NCI-H2081 treated with DMSO at 0.1 percent for 48 hours (cell line): ENCODE measurements at places on chromosomes 3 and 15.

- no peak for DNase-seq
These were observed 37.5 kb downstream of the EPHB1 start for GRCh38 chr3:134832585-134832984.

DNA sequence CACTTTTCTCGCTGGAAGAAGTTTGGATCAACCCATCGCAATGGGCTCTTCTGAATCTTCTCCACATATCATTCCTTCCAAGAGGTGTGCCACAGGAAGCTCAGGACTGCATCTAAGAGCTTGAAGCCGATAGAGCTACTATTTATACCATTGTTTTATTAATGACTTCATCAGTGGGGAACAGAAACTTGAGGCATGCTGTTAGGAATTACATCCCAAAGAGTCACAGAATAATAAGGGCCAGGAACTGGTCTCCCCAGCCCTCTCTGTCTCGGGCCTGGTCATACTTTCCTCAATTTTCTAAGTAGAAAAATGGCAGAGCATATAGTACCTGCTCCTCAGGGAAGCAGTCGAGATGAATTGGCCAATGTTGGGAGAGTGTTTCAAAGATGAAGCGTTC lies 16.9 kb upstream of the C15orf61 start:
- no peak for DNase-seq

GRCh38 chr3:65948841-65949573 lies 89.7 kb downstream of the MAGI1 start:
- DNase-seq = no peak

DNA sequence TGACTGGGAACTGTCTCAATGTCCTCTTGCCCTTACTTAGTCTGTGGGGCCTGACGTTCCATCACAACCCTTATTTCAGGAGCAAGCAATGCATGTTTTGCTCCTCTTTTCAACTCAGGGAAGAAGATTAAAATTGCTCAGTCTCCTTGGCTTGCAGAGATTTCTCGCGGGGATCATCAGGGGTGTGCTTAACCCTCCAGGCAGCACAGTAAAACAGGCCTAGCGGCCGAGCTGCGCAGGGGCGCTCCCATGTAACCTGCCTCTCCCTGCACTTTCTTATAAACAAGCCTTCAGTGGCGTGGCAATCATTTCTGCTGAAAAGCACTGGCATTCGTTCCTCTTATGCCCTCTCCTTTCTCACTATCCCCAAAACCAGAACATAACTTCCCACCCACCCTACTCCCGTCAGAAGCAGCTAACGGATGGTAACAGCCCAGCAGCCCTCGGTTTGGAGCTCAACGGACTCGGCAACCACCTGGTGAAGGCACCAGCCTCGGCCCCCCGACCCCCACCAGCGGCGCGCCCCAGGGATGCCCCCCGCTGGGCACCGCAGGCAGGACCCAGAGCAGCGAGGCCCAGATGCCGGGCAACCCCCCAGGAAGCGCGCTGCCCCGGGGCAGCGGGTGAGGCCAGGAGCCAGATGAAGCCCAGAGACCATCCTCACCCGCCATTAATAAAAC lies 1.1 kb downstream of the MCF2L2 start:
- no peak for DNase-seq

DNA sequence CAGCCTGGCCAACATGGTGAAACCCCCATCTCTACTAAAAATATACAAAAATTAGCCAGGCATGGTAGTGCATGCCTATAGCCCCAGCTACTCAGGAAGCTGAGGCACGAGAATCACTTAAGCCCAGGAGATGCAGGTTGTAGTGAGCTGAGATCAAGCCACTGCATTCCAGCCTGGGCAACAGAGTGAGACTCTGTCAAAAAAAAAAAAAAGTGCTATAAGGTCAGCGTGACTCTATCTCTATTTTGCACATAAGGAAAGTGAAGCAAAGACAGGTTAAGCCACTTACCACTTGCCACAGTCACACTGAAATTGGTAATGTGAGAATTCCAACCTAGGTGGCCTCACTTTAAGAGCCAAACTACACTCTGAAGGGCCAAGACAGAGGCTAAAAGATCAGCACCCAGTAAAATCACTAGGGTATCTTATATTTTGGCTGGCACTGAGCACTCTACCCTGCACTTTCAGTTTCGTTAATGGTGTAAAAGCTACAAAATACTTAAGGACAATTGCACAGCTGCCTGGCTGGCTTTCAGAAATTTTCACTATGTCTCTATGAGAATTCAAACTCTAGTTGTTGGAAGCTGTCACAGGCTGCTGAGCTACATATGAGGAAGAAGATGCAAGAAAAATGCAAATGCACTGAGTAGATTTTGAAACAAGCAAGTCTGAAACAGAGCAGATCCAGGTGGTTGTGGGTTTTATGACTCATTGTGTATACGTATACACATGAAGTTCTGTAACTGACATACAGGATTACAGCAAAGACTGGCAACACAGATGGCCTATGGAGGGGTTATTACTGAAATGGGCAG lies 32.7 kb downstream of the TRANK1 start:
- no peak for DNase-seq

DNA sequence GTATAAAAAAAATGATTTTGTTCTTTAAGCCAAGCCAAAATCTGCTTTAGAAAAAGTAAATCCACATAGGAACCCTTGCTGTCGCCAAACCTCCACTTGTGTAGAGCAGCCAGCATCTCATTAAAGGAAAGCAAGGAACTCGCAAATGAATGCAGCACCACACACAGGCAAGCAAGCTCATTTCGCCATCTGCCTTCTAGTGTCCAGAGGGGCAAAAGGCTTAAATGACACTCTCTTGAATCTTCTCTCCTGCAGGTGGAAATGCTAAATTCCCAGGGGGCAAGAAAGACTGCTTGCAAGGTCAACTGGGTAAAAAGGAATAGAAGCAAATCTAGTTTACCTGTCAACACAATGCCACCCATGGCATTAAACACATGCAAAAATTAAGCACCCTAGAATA lies 2.4 kb downstream of the MB21D2 start:
- DNase-seq = no peak

DNA sequence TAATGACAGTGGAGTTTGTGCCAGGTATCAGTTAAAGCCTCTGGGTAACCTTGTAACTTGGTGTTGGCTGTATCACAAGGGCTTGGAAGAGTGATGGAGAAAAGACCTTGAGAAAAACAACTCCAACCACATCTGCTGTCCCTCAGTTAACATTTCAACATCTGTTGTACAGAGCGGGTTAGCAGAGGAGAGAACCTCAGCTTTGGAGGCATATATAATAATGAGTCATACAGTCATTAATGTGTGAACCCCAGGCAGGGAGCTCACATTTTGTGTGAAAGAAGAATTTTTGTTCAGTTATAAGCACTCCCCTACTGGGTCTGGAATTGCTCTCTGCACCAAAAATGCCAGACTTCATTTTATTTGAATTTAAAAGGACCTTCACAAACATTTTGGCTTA lies 439.5 kb downstream of the PDCD6IP start:
- no peak for DNase-seq

DNA sequence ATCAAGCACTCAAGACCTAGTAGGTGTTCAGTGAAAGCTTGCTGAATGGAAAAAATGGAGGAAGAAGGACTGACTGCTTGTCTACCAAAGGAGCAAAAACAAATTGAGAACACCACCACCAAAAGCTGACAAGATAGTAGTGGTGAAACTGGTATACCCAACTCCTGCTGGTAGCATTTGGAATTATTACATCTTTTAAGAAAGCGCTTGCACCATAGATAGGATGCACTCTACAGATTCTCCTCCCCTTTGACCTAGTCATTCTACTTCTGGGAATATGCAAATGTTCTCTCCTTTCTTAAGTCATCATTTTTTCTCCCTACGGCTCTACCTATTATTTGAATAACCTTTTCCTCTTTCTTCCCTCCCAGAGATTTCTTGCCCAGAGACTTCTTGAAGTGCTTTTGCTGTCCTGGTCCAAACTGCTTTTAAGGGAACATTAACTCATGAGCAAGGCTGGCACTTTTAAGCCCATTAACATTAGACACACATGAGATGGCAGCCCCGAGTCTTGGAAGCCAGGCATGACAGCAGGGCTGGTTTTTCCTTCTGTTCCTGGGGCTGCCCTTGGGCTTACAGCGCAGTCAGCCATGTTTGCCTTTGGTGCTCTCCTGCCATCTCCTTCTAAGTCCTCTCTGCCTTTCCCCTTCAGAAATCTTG lies 75.0 kb upstream of the TLE3 start:
- DNase-seq = no peak

GRCh38 chr3:39668420-39668819 lies 141.0 kb upstream of the MYRIP start:
- peak; percentile 4 for DNase-seq

DNA sequence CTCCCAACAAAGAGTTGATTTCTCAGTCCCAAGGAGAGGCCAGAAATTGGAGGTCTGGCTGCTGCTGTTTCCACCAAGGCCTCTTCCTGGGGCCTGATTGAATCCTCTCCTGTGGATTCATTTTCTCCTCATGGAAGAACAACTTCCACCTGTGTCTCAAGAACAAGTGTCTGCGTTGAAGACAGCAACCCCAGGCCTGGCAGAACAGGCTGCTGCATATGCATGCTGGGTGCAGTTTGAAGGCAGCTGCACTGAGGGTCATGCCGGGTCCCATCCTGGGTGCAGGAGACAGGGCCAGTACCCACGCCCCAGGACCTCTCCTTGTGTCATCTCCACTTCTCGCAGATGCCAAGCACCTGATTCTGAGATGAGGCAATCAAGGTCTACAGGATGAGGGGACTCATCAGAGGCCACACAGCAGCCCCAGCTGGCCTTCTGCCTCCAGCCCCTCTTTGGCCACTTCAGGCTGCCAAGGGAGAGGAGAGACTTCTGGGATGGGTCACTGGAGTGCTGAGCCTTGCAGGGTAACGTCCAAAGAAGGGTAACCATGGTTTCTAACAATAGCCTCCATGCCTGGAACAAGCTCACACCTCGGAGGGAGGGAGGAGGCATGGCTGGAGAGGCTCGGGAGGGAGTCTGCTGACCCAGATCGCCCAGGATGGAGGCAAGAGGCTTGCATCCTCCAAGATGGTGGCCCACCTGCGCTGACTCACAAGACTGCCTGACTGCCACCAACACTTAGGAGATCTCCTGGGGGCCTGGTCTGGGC lies 30.0 kb downstream of the HCN4 start:
- no peak for DNase-seq

DNA sequence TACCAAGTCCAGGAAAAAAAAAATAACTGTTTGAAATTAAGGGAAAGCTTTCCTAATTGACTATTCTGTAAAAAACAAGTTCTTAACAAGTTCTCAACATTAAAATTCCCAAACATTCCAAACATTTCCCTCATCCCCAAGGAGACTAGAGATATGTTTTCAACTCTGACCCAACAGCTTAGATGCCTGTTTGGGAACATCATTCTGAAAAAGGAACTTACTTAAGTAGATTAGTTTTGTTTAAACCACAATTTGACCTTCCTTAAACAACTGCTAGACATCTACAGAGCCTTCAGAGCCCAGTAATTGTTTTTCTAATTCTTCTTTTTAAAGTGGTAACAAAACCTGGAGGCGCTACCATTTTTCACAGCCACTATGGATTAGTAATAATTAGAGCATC lies 12.8 kb downstream of the UBR1 start:
- DNase-seq = no peak

- no peak for DNase-seq
These were observed 458.3 kb downstream of the MFSD1 start for GRCh38 chr3:159260049-159260662.

GRCh38 chr3:177830411-177830849 lies 633.1 kb upstream of the TBL1XR1 start:
- DNase-seq = no peak

DNA sequence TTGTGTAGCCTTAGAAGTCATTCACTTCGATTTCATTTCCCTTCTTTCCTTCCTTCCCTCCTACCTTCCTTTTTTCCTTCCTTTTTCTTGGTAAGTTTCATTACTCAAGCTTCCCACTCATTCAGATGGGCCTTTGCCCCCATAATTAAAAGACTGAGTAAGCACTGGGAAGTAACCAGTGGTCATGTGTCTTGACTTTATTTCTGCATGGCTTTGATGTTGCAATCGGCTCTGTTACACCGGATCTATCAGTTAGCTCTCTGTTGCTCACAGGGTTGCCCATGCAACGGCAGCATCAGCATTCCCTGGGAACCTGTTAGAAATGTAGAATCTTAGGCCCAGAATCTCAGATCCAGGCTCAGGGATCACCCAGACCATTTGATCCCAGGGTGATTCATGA lies 25.6 kb upstream of the LARS2 start:
- no peak for DNase-seq

DNA sequence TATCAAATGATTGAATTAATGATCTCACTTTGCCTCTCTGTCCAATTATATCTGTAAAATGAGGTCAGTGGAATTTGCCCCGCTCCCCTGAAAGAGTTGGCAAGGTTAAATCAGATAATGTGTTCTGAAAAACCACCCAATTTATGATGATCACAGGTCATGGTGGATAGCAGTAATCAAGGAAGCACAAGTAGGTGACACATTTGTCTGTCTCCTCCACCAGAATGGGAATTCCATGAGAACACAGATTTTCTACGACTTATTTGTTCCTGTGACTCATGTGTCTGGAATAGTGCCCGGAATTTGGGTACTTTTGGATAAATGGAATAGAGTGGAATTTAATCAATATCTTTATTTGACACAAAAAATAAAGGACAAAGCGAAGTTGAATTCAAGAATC lies 220.9 kb upstream of the SUCLG2 start:
- no peak for DNase-seq

- no peak for DNase-seq
These were observed 129.4 kb downstream of the CACNA2D3 start for GRCh38 chr3:54251705-54252104.

- no peak for DNase-seq
These were observed 8.8 kb downstream of the STOML1 start for GRCh38 chr15:73983211-73983727.

- no peak for DNase-seq
These were observed 146.9 kb upstream of the CADPS start for GRCh38 chr3:63022114-63022513.

- no peak for DNase-seq
These were observed 89.1 kb downstream of the XXYLT1 start for GRCh38 chr3:195181741-195182469.
